ENCODE measurements at places on chromosomes 12 and 14.

- no peak for DNase-seq
These were observed 87.2 kb downstream of the CEP83 start for GRCh38 chr12:94372461-94372860.

- DNase-seq: no peak
These were observed 9.7 kb upstream of the KRT6B start for GRCh38 chr12:52461693-52462092.

GRCh38 chr14:51933191-51933590 lies 56.2 kb upstream of the RTRAF start:
- DNase-seq: no peak

DNA sequence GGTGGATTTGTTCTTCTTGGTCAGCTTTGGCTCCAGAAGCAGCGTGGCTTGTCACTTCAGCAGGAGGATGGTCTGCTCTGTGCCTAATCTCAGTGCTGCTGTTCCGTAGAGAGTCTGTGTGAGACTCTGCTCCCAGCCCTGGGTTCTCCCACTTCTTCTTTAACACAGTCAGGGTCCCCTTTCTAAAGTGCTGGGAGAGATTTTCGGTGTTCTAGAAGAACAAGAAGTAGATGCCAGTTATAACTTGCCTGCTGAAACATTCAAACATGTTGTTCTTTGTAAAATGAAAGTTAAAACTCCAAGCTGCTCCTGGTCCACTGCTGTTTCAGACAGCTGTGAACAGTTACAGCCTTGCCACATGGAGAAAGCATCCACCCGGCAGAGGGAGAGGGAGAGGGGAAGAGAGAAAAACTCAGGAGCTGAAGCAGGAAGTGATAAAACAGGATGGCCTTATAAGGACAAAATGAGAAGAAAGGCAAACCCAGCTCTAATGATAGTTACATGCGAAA lies 55.2 kb upstream of the CERS5 start:
- peak; percentile 10 for DNase-seq

DNA sequence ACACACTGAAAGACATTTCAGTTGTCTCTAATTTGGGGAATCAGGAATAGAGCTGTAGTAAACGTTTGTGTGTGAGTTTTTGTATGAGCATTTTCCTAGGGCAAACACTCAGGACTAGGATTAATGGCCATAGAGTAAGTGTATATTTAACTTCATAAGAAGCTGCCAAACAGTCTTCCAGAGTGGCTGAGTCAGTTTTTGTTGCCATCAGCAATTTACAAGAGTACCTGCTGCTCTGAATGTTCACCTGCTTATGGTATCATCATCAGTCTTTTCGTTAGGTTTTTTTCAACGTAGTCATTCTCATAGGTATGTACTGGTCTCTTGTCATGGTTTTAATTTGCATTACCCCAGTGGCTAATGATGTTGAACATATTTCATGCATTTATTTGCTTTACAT lies 30.6 kb upstream of the TRHDE start:
- no peak for DNase-seq

DNA sequence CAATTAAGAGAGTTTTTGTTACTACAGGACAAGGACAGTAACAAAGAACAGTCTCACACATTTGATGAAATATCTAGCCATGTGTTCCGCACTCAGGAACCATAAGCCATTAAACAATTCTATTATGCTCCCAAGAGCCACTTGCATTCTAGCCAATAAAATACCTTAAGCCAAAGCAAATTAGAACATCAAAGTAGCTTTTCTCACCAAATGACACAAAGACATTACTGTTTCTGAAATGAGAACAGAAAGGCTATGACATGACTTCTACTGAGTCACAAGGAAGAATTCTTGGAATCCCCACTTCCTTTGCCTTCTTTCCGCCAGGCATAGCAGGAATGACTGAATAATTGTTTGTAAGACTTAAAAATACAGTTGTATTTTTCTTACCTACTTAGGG lies 445.8 kb downstream of the ATP23 start:
- DNase-seq: no peak

GRCh38 chr12:92332552-92332951 lies 186.9 kb upstream of the BTG1 start:
- no peak for DNase-seq

GRCh38 chr12:79156846-79157463 lies 292.4 kb downstream of the SYT1 start:
- no peak for DNase-seq

- DNase-seq: peak; percentile 87
These were observed 1.5 kb downstream of the SLC38A2 start for GRCh38 chr12:46370792-46371717.

DNA sequence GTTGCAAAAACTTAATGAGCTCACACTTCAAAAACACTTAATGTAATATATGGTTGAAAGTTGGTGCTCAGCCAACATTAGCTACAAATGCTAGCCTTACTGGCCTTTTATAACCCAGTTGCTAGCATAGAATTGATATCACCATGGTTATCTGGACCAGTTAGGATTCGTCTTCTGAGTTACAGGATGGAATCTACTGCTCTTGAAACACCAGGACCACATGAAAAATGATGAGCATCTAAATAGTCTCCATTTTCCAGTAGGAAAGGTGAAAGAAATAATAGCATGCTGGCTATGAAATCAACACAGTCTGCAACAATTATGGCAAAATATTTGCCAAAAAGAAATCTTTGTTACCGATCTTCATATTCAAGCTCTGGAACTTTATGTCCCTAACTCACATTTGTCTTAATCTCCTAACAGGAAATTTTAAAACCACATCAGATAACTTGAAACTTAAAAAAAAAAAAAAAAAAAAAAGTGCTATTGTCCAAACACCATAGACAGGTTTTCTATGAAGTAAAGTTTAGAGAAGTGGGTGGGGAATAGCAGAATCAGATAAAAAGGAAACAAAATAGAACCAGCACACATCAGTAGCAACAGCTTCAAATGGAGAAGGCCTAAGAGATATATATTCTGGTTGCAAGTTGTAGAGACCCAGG lies 12.6 kb upstream of the CD69 start:
- no peak for DNase-seq

DNA sequence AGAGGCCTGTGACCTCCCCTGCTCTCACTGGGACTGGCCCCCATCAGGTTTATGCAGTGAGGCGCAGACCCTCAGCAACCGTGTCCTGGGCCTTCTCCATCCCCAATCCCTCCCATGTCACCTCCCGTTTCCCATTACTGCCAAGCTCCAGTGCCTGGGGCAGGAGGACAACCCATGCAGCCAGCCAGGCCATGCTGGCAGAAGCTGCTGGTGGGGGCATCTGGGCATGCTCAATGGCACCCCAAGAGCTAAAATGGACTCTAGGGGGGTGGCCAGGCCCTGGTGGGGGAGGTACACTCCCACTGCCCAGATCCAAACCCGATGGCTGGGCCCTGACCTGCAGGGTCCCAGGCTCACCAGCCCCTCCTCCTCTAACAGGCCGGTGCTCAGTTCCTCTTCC lies 20.5 kb upstream of the GPR132 start:
- no peak for DNase-seq

DNA sequence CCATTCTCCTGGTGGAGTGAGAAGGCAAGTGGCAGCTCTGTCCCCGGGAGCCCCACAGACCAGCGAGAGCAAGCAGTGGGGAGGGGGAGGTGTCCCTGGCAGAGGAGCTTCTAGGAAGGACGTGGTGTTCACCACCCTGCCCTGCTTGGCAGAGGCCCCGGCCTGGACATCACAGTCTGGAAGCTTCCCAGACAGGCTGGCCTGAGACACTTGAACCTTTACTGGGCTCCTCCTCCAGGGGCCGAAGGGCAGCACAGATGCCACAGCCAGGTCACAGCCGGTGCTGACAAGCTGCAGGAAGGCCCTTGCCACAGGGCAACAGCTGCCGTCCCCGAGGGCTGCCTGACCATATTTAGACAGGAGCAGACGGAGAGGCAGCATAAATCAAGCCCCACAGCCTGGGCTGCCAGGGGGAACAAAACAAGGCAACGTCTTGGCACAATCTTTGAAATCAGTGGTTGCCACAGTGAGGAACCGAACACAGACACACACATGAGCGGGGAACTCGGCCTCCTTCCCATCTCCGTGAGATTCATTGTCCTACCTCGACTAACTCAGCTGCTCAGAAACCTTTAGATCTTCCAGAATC lies 28.5 kb downstream of the PRIMA1 start:
- DNase-seq: no peak

DNA sequence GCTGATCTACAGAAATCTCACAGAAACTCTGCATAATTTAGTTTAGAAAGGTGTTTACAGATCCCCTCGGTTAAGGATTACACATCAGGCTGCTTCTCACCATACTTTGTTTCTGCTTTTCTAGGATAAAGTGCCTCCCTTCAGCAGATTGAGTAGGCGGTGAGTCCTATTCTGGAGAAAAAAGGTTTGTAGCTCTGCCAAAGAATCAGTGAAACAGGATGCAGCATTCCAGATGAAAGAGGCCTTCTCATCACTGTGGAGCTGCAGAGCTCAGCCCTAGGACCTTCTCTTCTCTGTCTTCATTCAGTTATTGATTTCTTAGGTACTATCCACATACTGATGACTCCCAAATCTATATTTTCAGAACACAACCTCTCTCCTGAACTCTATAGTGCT lies 155.5 kb upstream of the KRR1 start:
- no peak for DNase-seq

- DNase-seq: no peak
These were observed 99.9 kb downstream of the PHETA1 start for GRCh38 chr12:111268738-111269572.

DNA sequence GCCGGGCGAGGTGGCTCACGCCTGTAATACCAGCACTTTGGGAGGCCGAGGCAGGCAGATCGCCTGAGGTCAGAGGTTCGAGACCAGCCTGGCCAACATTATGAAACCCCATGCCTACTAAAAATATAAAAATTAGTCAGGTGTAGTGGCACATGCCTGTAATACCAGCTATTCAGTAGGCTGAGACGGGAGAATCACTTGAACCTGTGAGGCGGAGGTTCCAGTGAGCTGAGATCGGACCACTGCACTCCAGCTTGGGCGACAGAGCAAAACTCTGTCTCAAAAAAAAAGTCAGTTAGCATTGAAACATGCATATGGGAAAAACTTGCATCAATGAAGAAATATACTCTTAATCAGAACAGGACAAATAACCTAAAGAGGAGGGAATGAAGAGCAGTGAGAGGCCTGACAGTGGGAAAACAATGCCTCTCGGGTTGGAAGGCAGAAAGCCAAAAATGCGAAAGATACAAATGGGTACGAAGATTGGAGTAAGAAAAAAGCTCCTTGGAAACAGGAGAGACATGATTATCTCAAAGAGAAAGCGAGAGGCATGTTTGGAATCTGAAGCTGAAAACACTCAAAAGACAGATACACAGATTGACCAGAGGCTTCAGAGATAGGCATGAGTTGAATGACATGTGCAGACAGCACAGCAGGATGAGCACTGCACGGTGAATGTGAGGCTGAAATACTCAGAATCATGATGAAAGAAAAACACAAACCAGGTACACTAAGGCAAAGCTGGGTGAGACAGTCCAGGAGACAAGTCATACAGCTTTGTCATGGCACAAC lies 30.6 kb downstream of the RESF1 start:
- no peak for DNase-seq

GRCh38 chr14:82759656-82760055 lies 1226.0 kb upstream of the SEL1L start:
- no peak for DNase-seq

DNA sequence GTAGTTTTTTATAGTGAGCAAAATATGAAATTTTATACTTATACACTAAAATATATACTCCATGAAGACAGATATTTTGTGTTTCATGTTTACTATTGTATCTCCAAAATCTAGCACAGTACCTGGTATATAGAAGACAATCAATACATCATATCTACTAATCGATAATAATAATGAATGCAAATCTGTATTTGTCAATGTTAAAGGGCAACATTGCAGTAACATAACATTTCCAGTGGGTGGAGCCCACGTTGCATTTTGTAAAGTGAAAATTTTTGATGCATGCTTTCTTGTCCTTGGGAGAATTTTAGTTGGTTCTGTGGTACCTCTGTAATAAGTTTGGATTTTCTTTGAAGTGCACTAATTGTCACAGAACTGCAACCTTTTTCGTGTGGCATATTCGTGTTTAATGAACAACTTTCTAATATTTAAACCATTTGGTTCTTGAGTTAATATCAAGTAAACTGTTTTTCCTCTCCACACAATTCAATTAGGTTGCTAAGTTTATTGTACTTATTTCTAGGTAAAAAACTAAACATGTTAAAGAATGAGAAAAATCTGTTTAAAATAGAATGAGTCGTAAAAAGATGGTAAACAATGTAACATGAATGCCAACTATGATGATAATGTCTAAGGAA lies 47.4 kb downstream of the AVPR1A start:
- peak; percentile 28 for DNase-seq

DNA sequence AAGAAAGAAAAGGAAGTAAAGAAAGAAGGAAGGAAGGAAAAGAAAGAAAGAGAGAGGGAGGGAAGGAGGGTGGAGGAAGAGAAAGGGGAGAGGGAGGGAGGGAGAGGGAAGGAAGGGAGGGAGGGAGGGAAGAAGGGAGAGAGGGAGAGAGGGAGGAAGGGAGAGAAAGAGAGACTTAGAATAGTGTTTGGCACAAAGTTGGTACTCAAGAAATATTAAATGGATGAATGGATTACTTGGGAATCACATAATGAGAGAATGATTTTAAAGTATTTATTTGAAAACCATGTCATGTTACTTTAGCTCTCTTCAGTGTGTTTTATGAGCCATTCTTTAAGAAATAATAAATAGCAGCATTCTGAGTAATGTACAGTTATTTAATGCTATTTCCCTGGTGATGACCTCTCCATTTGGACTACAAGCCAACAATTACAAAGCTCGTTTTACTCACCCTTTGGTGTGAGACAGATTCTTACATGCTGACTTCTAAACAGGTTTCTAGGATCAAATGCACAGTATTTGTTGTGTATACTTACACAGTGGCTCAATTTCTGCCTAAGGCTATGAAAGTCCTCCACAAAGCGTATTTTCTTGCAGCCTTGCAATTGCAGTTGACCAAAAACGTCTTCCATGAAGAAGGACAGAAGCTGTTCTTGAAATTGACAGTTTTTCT lies 861 bp downstream of the IL26 start:
- DNase-seq: no peak

DNA sequence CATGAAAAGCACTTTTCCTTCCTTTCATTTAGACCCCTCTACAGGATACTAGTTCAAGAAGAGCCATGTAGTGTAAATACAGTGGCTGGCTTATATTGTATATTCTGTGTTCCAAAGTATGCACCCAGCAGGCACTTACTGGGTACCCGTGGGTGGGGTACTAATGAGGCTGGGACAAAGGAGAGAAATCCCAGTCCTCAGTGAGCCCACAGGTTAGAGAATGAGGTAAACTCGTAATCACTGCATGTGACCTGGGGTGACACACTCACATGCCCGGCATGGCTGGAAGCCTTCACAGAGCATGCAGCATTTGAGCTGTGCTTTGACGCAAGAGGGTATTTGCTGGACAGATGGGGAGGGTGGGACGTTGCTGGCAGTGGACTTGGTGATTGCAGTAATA lies 17.1 kb downstream of the SLC24A4 start:
- no peak for DNase-seq

DNA sequence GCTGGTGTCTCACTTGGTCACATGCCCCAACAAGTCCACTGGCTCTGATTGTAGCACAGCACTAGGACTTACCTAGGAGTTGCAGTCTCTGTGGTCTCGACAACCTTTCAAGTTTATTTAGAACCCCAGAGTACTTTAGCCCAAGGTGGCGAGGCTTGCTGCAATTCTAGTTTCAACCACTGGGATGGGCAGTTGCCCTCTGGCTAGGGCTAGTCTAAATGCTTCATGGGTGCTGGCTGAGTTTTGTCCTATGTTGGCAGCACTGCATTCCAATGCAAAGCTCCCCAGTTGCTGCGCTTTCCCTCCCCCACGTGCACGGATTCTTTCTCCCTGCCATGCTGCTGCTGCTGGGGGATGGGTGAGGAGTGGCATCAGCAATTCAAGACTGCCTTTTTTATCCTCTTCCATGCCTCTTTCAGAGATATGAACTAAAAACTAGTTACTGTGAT lies 207.9 kb downstream of the SYNE2 start:
- DNase-seq: no peak

GRCh38 chr14:90654831-90655276 lies 161.4 kb downstream of the TTC7B start:
- DNase-seq: no peak

Data from T-cell (primary cell).